Stimulated activated CD8-positive, alpha-beta memory T cell treated with anti-CD3 and anti-CD28 coated beads, Interleukin-4, amount 100 ng/mL, for 1 hour (primary cell): ENCODE measurements at places on chromosomes 5 and 9.

- no peak for DNase-seq
Measured at GRCh38 chr5:130974021-130974683, 190.9 kb downstream of the HINT1 start.

DNA sequence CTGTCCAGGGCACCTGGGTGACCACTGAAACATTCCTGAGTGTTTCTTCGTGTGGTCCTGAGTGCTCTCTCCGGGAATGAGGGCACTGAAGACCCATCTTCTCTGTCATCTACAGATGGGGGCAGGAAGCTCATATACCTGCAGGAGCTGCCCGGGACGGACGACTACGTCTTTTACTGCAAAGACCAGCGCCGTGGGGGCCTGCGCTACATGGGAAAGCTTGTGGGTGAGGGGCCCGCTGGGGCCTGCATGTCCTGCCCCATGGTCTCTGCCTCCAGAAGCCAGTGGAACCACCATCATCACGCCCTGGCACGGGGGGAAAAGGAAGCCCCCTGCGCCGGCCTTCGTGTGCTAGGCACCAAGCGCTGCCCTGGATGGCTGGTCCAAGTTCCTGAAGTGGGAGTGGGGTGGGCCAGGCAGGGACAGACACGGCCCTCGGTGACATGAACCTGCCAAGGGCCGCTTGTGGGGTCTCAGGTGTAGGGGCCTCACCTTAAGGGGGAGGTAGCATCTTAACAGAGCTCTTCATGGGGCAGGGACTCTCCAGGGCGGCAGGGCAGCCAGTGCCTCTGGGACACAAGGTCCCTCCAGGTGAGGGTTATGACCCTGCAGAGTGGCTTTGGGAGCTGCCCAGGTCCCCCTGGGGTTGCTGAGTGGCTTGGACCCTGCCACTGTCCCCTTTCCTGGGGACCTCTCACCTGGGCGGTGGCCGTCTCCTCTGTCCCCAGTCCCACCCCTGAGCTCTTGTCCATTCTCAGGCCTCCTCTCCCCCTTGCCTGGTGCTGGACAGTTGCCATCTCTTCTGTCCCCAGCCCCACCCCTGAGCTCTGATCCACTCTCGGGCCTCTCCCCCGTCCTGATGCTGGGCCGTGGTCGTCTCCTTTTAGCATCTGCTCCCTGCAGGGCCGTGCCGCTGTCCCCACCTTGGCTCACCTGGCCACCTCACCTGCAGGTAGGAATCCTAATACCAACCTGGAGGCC, 2.1 kb downstream of the OBP2A start:
- DNase-seq = no peak

DNA sequence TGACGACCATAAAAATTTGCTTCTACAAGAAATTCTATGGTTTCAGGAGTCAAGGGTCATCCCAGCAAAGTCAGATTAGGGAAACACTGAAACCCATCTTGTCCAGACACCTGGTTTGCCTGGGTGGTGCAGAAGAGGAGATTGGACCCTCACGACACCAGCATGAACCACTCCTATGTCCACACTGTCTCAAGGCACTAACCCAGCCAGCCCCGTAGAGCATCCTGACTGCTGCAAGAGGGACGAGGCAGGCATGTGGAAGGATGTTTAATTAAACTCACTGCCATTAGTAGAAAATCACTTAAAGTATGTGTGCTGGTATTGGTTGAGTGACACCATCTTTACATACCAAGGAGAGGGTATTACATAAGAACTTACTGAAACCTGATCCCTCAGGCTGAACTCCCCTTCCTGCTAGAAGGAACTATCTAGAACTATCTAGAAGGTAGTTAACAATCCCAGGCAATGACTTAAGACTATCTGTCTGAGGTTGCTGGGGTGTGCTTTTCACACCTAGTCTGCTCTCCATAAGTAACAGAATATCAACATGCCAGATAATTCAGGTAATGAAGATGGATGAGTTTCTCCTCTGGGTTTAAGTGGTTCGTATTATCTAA, 93.6 kb downstream of the SEMA6A start:
- DNase-seq = no peak

- DNase-seq = no peak
Measured at GRCh38 chr9:84317563-84317962, 23.0 kb downstream of the SLC28A3 start.

DNA sequence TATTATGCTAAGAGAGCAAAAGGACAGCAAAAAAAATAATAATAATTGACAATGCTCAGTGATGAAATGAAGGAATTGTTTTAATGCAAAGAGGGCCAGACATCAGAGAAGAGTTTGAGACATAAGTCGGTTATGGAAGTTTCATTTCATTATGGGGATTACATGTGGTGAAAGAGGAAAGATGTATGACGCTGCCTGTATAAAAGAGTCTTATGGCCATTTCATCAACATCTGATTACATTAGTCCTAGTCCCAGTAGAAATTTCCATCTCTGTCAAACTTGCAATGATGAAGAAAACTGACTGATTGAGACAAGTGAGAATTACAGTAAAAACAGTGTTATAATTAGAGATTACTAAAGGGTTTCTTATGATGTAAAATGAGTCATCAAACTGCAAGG, 900.6 kb upstream of the CDH9 start:
- no peak for DNase-seq

- no peak for DNase-seq
Measured at GRCh38 chr5:27311544-27311943, 273.2 kb upstream of the CDH9 start.

GRCh38 chr9:97848215-97848479, 4.9 kb upstream of the FOXE1 start:
- DNase-seq = no peak

DNA sequence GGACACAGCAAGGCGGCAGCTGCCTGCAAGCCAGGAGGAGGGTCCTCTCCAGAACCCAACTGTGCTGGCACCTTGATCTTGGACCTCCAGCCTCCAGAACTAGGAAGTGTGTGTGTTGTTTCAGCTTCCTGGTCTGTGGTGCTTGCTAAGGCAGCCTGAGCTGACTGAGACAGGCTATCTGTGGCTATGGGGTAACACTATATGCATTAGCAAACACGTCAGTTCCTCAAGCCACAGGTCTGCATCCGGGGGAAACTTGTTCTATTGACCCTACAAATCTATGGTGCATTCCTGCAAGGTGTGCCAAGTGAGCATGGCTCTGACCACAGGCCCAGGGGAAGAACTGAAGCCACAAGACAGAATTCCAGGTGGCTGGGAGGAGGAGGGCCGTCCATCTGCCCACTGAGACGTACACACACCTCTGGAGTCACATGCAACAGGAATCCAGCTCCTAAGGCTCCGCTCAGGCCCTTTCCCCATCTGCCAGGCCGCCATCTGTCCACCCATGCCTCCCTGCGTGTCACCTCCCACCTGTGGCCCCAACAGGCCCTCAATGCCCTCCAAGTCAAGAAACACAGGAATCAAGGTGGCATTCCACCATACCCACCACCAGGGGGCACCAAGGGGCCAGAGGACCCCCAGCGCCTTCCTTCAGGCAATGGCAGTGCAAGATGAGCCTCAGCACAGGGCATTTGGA, 174.9 kb downstream of the ROR2 start:
- DNase-seq = peak; percentile 18

GRCh38 chr5:16975950-16976624, 40.0 kb upstream of the MYO10 start:
- DNase-seq = no peak

- no peak for DNase-seq
Measured at GRCh38 chr5:55988979-55989638, 5.7 kb downstream of the IL6ST start.

GRCh38 chr9:37029776-37030610, 4.1 kb downstream of the PAX5 start:
- DNase-seq = no peak

GRCh38 chr5:103090791-103091190, 29.1 kb downstream of the GIN1 start:
- DNase-seq = no peak

DNA sequence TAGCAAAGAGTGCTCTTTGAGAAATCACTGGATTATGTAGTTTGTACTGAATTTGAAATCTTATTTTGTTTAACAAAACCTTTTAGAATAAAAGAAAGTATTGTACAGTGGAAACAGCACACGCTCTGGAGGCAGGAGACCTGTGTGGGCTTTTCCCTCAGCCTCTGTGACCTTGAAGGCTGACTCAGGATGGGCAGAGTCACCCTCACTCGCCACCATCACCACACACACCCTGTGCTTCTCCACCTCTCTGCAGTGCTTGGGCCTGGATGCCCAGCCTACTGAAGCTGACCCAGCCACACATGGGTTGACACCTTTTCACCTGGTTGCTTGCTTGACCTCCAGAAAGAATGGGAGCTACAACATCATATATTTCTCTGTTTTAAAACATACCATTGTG, 19.6 kb downstream of the ANGPTL2 start:
- DNase-seq = no peak

DNA sequence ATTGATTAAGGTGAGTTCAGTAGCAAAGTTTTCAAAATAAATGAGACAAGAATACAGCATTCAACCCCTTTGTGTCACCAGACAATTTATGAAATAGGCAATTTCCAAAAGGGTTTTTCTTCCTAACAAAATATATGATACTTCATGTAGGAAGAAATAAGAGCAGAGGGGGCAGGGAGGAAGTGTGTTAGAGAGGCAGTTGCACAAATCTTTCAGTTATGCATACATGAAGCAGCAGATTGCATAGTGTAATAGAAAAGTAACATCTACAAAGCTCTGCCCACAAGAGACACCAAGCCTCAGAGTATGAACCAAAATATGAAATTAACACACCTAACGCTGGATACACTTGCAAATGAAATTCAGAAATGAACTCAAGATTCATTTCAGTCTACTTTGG, 157.0 kb downstream of the DENND1A start:
- no peak for DNase-seq

DNA sequence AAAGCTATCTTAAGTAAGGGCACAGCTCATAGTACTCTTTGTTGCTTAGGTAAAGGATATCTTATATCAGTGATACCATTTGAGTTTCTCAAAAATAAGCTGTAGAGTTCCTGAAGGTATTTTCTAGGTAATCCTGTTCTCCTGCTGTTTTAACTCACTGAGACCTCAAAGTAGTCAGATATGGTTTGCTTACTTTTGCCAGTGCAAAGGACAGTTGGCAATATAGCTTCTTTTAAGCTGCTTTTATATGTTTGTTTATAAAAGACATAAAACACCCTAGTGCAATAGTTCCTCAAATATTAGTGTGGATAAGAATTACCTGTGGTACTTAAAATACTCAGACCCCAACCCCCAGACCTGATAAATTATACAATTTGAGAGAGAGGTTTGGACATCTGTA, 12.1 kb downstream of the NCBP1 start:
- DNase-seq = no peak

GRCh38 chr5:116605310-116606070, 30.9 kb upstream of the SEMA6A start:
- DNase-seq = no peak
